ENCODE measurements at places on chromosomes 7 and 10.
A peak's percentile ranks its signal among the peaks of the same experiment; 100 is the strongest.

- DNase-seq, result no peak
These were observed 661.9 kb downstream of the SUGCT start for GRCh38 chr7:40796723-40797122.

- no peak for DNase-seq
These were observed 99.2 kb downstream of the ACTR3B start for GRCh38 chr7:152858761-152859160.

GRCh38 chr10:50381642-50382041 is 130.3 kb upstream of the ASAH2 start:
- no peak for DNase-seq

DNA sequence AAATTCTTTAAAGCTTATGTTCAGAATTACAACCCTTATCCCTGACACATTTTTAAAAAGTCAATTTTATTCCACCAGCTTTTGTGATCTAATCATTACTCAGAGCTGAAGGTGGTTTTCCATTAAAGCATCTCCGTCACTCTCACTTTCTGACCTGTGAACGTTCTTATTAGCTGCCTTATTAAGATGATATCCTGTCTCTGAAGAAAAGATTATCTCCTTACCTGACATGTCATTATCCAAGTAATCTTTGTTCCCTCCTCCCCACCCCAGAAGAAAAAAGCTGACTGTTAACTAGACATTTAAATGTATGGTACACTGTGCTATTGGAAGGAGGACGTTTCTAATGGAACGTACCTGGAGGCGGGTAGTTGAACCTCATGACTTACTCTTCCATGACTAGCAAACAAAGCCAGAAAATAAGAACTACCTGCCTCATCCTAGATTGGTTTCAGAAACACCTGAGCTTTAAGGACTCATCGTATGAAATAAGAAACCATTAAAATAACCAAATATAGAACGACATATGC is 708.7 kb downstream of the PARD3 start:
- DNase-seq, result no peak

- DNase-seq, result no peak
These were observed 7.1 kb upstream of the RBM28 start for GRCh38 chr7:128350708-128351295.

GRCh38 chr10:102596506-102596971 is 47.7 kb upstream of the TRIM8 start:
- DNase-seq, result peak; percentile 49

GRCh38 chr10:80252296-80252887 is 37.1 kb downstream of the MAT1A start:
- DNase-seq, result no peak

- DNase-seq, result no peak
These were observed 4.6 kb downstream of the GPR15LG start for GRCh38 chr10:84178160-84178609.

DNA sequence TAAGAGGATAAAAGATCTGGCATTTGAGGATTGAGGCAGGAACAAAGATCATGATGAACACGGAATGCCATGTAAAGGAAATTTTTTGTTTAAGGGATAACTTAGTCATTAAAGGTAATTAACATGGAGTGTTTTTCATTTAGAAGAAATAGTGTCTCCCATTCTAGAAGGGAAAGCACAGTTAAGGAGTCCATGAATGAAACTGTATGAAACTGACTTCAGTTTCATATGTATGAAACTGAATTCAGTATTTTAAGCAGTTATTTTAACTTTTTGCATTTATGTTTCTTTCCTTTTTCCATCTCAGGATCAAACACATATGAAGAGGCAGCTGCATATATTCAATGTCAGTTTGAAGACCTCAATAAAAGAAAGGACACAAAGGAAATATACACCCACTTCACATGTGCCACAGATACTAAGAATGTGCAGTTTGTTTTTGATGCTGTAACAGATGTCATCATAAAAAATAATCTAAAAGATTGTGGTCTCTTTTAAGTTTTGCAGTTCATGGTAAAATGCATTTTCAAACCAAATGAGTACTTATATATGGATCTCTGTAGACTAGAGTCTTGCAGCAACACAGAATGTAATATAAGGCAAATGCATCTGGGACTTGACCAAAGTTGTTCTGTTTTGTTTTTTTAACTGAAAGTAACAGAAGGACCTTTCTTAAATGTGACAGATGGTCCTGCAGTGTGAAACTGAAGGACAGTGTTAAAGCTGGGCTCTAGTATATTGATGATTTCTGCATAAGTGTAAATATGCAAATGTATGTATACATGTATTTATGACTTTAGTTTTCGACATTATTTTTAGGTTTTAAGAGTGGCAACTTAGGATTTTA is 82.6 kb downstream of the GNAI1 start:
- no peak for DNase-seq

All from activated T-cell treated with anti-CD3 and anti-CD28 coated beads, Interleukin-2, amount 50 U/mL, for 48 hours (primary cell).